Kidney (tissue), 22 donors: ENCODE measurements at places on chromosomes 6 and 20. TPM values are rescaled to one million over a fixed set of nuclear protein-coding genes. Genes with fewer than 3 reads are reported as not detected.

DNA sequence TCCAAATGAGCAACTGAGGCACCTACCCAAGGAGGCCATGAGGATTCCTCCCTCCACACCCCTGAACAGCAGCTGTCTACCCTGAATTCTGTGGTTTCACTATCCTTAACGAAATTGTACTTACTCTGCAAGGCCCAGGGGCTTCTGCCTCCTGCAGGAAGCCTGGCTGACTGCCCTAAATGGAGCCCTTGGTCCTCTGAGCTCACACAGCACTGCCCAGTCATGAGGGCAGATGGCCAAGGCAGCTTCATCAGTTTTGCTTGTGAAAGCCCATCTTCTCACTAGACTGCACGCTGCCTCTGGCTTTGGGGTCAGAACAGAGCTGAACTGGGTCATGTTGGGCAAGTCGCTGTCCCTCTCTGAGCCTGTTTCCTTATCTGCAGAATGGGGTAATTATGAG, 26.4 kb upstream of the SIRPA start:
- DNase-seq = no peak

- DNase-seq = no peak
Observed at GRCh38 chr6:20135677-20136268, 76.5 kb downstream of the MBOAT1 start.

DNA sequence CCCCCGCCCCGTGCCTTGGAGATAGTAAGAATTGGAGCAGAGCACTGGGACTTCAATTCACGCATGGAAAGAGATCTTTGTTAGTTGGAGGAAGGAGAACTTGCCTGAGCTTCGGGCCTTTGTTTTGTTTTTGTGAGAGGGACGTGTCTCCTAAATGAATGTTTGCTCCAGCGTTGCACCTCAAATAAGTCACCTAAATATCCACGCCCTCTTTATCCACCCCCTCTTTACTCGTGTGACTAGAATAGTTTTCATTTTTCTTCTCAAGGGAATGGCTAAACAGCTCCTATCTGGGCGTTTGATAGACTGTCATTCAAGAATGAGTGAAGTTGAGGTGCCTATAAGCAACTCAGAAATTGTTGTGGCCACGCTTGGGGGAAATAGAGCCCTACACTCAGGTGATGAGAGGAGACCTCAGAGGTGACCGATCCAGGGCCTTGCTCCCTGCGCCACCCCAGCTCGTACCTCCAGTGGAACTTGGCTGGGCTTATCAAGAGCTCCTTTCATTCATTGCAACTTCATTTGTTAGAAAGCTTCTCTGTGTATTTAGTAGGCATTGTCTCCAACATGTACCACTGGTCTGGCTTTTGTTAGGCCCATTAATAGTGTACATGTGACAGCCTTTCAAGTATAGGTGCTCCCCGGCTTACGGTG, 861 bp downstream of the PCMTD2 start:
- no peak for DNase-seq

DNA sequence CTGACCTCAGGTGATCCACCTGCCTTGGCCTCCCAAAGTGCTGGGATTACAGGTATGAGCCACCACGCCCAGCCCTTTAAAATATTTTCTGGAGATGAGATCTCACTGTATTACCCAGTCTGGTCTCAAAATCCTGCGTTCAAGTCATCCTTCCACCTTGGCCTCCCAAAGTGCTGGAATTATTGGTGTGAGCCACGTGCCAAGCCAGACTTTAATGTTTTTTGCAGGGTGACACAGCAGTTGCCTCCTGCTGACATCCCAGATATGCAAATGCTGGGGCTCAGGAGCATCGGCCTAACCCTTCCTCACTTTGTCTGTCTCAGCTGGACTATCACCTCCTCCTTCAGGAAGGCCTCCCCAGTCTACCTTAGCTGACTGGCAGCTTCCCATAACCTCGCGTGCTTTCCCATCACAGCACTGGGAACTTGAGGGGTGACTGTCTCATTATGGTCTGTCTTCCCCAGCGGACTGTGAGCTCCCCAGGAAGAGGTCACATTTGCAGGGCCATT, 14.3 kb upstream of the ID1 start:
- no peak for DNase-seq

DNA sequence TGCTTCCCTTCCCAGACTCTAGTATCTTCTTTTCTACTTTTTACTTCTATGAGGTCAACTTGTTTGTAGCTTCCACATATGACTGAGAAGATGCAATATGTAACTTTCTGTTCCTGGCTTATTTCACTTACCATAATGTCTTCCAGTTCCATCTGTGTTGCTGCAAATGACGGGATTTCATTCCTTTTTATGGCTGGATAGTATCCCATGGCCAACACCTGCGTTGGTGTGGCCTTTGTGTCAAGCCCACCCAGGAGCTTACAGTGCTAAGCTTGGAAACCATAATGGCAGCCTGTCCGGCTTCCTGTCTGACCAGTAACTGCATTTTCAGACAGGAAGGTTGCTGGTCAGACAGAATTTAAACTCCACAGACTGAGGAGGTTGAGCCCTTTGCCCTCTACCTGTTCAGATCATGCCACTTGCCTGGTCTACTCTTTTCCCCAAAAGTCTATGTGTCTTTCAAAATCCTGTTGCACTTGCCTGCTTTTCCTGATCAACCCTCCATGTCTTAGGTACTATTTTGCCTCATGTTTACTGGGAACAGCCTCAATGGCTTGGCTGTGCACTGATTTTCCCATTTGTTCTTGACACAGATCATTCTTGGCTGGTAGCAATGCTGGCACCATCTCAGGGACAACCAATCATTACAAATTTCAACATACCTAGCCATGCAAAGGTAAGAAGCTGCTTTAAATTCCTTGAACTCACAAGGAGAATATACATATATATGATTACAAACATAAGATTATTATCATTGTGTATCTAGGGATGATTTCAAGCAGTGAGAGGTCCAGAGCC, 114.3 kb upstream of the PLEKHG1 start:
- no peak for DNase-seq

The OLIG3 gene
- total RNA-seq = not detected

The HNF4A gene
- 26.0 TPM for total RNA-seq

The PRPH2 gene
- 1.6 TPM for total RNA-seq

The SLC24A3 gene
- total RNA-seq = 5.2 TPM

DNA sequence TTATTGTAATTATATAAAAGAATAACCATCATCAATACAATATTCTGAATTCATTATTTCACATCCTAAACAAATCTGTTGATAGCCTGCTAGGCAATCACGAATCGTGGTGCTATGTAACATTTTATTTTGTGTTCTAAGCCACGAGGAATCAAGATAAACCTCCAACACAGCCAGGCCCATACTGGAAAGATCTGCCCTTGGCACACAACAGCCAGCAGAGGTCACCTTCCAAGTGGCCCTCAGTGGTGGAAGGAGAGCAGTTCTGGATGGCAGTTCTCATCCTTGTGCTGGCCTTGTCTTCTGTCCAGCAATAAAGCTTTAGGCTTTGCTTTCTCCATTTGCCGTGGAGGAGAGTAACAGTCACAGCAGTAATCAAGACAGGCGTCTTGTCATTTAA, 13.2 kb downstream of the ZNF831 start:
- peak; percentile 5 for DNase-seq

The TMEM151B gene
- not detected for total RNA-seq

The CAGE1 gene
- not detected for total RNA-seq

The PMEPA1 gene
- total RNA-seq = 30.4 TPM

DNA sequence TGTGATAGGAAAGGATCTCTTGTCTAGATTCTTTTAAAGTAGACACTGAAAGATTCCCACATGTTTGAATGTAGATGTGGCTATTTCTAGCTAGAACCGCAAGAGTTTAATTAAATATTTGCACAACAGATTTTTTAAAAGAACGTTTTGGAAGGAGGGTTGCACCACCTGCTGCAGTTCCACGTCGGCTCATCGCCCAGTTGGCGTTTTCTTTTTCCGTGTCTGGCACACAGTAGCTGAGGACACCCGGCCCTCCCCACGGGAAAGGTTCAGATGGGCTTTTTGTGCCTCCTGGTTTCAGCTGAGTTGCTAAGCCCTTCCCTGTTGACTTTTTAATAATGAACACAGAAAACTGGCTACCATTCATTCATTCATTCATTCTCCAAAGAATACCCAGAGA, 41.8 kb upstream of the DOK5 start:
- no peak for DNase-seq

DNA sequence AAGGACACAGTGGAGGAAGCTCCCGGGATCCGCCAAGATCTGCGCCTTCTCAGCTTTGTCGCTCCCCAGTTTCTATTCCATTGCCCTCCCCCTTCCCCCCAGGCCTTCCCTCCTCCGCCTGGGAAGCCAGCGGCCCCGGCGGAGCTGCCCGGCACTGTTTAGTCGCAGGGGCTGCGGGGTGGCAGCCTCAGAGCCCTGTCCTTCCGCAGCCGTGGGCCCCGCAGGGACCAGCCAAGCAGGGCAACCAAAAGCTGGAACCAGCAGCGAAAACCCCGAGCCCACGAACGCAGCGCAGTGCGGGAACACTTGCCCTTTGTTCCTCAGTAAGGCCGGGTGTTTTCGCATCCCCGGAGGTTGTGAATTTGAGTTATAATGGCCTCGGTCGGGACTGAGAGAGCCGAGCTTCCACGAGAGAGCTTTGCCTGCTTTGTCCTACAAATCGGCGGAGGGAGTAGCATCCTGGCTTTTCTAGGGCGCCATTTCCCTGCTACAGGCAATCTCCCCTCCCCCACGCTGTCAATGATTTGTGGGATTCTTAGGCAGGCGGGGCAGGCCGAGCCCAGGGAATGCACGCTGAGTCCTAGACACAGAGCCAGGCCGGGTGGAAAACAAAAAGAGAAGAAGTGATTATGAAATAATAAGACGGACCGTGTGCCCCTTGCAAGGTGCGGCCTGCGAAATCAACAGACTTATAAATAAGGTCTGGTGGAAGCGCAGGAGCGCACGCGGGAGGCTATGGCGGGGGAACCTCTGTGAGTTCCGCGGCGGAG, 4.0 kb upstream of the TUBB2B start:
- peak; percentile 94 for DNase-seq

DNA sequence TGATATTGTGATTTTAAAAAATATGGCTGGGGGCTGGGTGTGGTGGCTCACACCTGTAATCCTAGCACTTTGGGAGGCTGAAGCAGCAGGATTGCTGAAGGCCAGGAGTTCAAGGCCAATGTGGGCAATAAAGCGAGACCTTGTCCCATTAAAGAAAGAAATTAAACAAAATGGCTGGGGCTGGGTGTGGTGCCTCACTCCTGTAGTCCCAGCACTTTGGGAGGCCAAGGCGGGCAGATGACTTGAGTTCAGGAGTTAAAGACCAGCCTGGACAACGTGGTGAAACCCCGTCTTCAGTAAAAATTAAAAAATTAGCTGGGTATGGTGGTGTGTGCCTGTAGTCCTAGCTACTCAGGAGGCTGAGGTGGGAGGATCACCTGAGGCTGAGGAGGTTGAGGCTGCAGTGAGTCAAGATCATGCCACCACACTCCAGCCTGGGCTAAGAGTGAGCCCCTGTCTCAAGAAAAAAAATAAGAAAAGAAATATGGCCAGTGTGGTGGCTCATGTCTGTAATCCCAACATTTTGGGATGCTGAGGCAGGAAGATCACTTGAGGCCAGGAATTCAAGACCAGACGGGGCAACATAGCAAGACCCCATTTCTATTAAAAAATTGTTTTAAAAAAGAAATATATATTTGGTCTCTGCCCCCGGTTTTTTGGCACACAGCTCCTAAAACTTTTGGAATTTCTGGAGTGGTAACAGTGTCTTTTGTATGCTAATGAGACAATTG, 39.8 kb downstream of the SLC17A5 start:
- no peak for DNase-seq

- no peak for DNase-seq
Observed at GRCh38 chr20:46031014-46031569, 2.1 kb downstream of the SLC12A5 start.

The GCLC gene
- total RNA-seq = 31.8 TPM

DNA sequence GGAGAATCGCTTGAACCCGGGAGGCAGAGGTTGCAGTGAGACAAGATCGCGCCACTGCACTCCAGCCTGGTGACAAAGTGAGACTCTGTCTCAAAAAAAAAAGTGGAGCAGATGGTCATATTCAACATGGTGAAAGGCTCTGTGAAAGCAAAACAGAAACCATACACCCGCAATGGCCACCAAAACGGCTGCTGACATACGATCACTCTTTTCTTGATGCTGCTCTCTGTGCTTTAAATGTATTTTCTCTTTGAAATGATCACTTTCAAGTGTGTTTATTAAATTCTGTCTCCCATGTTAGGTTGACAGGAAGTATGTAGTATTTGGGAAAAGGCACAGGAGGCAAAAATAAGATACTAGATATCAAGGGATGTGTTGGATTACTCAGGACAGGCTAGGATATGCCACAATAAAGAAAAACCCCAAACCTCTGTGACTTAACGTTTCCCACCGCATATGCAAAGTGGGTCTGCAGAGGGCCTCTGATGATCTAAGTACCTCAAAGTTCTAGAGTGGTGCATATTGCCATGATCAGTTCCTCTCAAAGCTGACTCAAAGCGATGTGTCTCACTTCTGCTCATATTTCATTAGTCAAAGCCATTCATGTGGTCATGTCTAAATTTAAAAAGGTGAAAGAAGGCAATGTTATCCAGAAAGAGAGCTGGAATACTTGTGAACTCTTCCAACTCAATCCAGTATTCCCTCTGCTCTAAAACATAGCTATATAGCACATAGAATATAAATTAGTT, 155.1 kb upstream of the SOX4 start:
- DNase-seq = no peak

DNA sequence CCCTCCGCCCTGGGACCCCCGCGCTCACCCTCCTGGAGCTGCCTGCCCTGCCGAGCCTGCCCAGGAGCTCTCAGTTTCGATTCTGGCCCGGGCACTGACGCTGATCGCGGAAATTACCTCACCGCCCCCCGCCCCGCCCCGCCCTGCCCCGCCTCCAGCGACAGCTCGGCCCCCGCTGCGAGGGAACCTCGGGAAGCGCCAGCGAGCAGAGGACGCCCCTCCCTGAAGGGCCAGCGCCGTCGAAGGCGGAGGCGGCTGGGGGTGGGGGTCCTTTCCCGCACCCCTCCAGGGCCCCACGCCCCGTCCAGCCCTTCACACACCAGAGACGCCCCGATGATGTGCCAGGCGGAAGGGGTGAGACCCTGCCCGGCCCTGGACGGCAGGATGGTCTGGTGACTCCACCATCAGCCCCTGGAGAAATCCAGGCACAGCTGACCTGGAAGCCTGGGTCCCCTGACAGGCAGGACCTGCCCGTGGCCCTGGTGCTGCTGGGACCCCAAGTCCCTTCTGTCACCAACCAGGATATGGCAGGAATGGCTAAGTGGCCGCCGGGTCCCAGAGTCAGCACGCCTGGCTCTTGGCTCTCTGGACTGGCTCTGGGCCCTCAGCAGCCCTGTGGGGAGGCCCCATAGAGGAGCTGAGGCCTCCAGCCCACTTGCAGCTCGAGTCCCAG, at the start of gene HELZ2:
Gene HELZ2 (minus strand): TSS at position 84 of the 673 bp plus-strand sequence. CDS start 1,854 bp downstream, outside the sequence.
- DNase-seq = peak; percentile 91

The ABHD16B gene
- not detected for total RNA-seq

The GJA1 gene
- total RNA-seq = 47.8 TPM

The OOEP gene
- 0.35 TPM for total RNA-seq

- peak; percentile 55 for DNase-seq
Observed at GRCh38 chr6:26501482-26501986, 1.4 kb downstream of the BTN1A1 start.

The INSM1 gene
- not detected for total RNA-seq

GRCh38 chr20:25294459-25295385, 46.8 kb downstream of the PYGB start:
- DNase-seq = peak; percentile 78
